Effector memory CD8-positive, alpha-beta T cell (primary cell): ENCODE measurements at places on chromosomes 5 and 9.

GRCh38 chr5:39760385-39761198 is 335.8 kb upstream of the DAB2 start:
- no peak for DNase-seq

GRCh38 chr9:113964495-113965170 is 88.5 kb downstream of the ZNF618 start:
- no peak for DNase-seq

DNA sequence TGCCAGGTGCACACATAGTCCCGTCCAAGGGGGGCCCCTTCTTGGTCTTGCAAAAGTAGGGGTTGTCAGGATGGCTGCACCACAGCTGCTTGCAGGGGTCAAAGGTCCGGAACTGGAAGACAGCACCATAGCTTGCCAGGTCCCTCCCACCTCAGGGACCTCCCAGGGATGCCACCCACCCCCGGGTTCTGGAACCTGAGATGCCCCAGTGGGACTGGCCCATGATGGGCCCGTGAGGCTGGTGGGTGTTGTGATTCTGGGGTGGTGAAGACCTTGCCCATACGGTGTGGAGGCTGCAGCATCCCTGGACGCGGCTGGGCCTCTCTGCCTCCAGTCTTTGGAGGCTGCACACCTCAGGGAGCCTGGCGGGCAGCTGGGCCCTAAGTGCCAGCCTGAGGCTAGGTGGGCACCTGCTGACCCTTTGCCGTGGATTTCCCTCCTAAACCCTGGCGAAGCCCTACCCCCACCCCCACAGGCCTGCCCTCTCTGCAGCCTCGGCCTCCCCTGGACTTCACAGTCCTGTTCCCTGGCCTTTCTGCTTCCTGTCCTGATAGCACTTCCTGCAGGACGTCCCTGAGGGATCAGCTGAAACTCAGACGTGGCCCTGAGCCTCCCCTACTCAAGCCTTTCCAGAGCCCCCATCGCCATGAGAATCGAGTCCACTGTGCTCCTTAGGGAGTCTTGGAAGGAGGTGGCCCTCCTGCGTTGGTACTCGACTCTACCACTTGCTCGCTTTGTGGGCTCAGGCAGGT is 92.1 kb downstream of the ZNF354C start:
- no peak for DNase-seq

- no peak for DNase-seq
Observed at GRCh38 chr5:40981420-40981819, 72.1 kb downstream of the C7 start.

GRCh38 chr5:137099651-137100050 is 399.5 kb downstream of the SPOCK1 start:
- DNase-seq: no peak

- DNase-seq: no peak
Observed at GRCh38 chr5:181111010-181111409, 20.0 kb downstream of the OR2V1 start.

DNA sequence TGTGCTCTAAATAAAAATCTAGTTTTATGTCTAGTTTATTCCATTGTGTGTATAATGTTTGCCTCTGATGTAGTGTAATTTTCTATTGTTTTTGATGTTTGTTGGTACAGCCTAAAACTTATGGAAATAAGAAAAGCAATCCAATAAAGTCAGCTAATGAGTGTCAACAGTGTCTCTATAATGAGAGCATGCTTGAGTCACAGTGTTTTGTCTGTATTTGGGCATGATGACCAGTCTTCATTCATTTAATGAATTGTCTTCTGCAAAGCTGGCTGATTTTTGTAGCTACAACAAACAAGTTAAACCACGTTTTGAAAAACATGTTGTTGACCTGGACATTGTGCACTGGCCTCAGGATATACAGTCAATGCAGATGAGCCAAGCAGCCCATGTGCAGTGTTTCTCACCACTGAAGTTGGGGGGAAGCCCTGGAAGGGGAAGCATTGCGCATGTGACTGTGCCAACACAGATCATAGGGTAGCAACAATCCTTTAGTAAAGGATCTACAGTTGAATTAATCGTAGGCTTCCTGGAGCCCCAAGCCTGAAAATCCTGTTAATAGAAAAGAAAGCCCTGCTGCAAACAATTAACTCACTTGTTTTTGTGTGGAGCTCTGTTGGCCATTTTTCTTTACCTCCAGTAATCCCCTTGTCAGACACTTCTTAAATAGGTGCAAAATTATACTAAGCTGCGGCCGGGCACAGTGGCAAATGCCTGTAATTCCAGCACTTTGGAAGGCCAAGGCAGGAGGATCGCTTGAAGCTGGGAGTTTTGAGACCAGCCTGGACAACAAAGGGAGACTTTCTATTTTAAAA is 88.0 kb downstream of the INIP start:
- no peak for DNase-seq

DNA sequence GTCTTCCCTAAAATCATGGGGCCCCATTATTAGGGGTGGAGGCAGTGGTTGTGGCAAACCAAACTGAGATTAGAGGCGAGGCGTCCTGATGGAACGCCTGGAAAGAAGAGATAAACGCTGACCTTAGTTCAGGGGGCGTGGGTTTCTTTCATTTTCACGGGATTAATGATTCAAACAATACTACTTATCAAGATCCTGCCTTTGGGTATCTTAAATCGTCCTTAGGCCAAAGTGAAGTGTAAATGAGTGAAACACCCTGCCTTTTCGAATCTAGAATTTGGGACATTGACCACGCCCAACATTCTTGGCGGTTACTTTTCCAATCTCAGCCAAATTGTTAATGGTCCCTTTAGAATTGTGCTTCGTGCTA is 1.0 kb upstream of the UBTD2 start:
- no peak for DNase-seq

DNA sequence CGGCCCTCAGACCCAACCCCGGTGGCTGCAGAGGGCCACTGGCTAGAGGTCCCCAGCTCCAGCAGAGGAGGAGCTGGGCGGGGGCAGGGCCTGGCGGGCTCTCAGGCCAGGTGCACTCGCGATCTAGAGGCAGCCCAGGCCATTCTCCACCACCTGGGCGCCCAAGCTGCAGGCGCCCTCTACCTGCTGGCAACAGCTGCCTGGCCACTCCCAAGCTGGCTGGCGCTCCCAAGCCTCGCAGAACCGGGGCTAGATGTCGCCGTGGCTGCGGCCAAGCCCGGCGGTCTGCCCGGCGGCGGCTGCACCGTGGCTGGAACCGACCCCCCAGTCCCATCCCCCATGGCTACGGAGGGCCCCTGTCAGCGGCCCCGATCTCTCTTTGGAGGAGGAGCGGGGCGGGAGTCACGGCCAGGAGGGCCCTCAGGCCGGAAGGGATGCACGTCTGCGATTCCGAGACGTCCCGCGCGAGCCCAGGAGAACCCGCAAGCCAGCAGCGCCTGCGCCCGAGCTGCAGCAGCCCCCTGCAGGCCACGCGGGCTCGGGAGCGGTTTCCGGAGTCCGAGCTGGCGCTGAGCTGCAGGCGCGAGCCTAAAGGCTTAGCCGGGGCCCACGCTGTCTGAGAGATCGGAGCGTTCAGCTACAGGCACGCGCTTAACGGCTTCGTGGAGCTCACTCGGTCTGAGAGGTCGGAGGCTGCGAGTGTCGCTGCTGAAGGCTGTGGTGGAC is 44.3 kb upstream of the BICD2 start:
- DNase-seq: peak; percentile 28

- no peak for DNase-seq
Observed at GRCh38 chr9:133528001-133528875, 3.5 kb upstream of the MYMK start.

- DNase-seq: no peak
Observed at GRCh38 chr9:31699836-31700235, 684.6 kb upstream of the ACO1 start.

DNA sequence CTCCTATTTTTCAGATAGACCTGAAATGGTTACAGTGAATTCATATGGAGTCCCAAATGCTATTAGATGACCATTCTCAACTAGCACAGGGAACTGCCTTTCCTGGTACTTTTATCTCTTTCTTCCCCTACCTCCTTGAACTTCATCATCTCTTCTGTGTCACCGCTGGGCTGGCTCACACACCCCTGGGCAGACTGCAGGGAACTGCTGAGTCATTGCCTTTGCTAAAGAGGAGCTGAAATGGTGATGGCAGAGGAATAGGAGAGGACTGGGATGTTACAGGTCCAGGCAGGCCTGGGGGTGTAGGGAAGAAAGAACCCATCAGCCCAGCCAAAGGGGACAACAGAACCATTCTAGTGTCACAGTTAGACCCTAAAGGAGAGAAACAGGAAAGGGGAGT is 322.3 kb downstream of the ASTN2 start:
- DNase-seq: no peak

GRCh38 chr5:119721775-119722174 is 92.4 kb downstream of the FAM170A start:
- no peak for DNase-seq

GRCh38 chr5:42148813-42149212 is 223.7 kb downstream of the FBXO4 start:
- no peak for DNase-seq

DNA sequence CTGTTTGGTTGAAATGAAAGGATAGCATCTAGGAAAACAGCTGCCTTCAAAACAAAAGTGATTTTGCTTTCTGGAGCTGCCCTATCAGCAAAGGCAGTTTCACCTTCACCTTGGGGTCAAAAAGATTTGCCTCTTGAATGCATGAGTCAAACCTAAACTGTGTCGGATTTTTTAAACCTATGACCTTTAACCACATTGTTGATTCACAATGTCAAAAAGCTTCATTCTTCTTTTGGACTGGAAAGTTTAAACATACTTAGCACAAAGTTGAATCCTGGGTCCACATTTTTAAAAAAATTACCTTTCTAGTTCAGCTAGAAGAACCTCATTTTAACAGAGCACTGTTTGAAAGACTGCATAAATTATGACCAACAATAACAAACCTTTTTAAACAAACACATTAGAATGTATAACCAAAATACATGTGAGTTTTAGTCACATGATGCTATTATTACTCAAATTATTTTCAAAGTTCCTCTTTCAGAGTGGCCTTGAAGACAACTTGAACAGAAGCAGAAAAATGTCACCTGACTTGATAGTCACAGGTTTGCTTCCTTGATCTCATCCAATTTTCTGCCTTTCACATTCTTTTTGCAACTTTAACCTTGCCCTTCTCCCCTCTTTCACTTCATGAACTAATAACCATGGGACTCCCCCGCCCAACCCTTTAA is 109.7 kb upstream of the LHFPL2 start:
- no peak for DNase-seq

DNA sequence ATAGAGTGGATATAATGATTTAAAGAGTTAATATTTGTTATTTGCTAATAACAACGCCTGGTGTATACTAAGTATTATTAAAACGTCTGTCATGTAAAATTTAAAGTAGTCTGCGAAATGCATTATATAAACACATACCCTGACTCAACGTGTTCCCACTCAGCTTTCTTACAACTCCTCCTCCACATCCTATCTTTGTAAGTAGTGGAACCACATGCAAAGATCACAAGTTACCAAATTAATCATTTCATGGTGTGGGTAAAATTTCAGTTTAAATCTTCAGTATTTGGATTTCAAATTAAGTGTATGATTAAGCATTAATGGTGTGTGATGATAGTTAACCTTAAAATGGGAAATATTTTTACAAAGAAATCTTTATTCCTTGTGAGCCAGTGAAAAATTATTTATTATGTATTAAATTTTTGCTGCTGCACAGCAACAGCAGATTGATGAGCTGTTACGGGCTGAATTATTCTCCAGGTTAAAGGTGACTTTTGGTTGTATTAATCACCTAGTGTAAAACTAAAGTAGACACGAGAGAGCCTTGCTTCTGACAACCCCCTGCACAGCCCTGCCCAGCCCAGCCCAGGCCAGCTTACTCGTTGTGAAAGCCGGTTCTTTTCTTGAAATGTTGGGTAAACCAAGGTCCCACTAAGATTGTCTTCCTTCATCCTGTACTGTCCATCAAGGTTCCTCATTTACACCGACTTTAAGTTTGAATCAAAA is 373.5 kb downstream of the DTWD2 start:
- no peak for DNase-seq

- DNase-seq: no peak
Observed at GRCh38 chr5:57692582-57693487, 210.2 kb upstream of the ACTBL2 start.

DNA sequence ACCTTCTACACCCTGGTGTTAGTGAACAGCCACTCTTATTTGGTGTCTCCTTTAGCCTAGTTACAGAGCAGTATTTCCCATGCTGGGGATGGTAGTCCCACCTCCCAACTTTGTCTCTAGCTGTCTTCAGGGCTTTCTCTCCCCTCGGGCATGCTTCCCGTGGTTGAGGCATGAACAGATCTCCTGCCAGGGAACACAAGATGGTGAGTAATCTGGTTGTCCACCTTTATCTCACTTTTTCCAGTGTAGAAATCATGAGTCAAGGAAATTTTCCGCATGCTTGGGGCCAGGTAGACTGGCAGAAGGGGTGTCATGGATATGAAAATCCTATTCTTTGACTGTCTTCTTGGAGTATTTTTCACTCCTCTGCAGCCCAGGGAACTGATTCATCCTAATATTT is 532.9 kb downstream of the ANXA1 start:
- DNase-seq: no peak

- DNase-seq: peak; percentile 74
Observed at GRCh38 chr9:129886226-129887174, 51.2 kb downstream of the USP20 start.

DNA sequence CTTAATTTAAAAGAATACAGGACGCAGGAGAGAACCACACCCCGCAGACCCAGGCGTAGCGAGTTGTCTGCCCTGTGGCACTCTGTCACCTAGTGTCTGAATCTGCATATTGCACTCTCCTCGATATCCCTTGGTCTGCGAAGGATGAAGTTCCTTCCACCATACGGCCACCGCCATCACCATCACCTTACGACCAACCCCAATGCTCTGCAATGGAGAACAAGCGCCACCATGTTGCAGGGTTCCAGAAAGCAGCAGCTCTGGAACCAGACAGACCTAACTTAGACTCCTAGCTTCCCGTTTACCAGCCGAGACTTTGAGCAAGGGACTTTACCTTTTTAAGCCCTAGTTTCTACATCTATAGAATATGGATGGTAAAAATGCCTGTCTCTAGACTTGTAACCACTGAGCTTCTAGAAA is 77.4 kb upstream of the DMRT1 start:
- DNase-seq: peak; percentile 6

- DNase-seq: no peak
Observed at GRCh38 chr5:140509898-140510297, 37.6 kb upstream of the EIF4EBP3 start.

DNA sequence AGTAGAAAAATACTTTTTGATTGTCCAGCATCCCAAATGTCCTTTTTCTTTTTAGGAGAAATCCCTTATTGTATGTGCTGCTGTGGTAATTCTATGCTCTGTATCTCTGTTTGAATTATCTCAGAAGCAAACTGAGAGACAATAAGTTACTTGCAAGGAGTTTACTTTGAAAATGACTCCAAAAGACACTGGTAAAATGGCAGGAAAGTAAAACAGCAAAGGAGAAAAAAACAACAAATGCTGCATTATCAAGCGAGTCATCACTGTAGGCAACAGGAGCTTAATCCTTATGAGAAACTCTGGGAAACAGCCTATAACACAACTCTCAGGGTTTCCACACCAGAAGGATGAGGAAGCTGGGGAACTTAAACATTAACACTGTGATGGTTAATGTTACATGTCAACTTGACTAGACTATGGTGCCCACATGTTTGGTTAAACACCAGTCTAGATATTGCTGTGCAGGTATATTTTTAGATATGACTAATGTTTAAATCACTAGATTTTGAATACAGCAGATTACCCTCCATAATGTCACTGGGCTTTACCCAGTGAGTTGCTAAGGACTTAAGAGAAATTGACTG is 92.6 kb upstream of the GAS1 start:
- DNase-seq: no peak
